ENCODE measurements at places on chromosomes 3 and 15.

GRCh38 chr3:43455233-43455632 is 166.6 kb downstream of the ANO10 start:
- no peak for DNase-seq

DNA sequence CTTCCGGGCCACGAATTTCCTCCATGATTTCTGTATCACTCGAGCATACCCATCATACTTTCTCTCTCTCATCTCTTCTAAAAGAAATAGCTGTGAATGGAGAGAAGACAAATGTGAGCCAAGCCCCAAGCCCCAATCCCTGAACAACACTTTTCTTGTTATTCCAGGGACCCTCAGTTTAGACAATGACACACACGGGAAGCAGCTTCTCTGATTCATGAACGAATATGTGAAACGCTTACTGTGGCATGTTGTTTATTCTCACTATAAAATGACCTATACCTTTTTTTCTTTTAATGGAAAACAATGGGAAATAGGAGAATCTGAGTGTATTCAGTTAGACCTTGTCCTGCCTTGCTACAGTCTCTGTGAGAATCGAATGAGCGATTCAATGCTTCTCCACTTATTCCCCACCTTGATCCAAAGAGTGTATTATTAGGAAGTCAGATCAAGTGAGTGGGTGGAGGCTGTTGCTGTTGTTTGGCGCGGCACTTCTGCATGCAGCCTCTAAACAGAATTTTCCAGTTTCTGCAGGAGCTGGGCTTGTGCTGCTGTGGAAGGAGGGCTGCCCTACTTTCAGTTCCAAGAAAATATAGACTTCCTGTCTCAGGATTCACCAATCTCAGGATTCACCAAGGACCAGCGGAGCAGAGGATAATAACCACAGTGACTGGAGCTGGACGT is 32.4 kb upstream of the LDHAL6B start:
- DNase-seq = no peak

DNA sequence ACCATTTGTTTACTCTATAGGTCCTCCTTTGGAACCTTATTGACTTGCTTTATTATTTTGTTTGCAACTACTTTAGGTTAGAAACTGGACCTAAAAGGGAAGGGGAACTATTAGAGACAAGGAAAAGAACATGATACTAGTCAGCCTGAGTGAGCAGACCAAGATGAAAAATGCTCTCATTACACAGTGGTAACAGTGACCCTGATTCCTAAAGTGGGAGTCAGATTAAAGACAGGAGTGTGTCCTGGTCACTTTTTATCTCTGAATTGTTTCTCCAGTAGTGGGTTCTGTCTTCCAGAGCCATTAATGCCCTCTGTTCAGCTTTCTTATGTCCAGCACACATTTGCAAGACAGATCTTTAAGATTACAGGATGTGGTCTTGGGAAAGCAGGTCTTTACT is 124.1 kb downstream of the TMEM108 start:
- no peak for DNase-seq

DNA sequence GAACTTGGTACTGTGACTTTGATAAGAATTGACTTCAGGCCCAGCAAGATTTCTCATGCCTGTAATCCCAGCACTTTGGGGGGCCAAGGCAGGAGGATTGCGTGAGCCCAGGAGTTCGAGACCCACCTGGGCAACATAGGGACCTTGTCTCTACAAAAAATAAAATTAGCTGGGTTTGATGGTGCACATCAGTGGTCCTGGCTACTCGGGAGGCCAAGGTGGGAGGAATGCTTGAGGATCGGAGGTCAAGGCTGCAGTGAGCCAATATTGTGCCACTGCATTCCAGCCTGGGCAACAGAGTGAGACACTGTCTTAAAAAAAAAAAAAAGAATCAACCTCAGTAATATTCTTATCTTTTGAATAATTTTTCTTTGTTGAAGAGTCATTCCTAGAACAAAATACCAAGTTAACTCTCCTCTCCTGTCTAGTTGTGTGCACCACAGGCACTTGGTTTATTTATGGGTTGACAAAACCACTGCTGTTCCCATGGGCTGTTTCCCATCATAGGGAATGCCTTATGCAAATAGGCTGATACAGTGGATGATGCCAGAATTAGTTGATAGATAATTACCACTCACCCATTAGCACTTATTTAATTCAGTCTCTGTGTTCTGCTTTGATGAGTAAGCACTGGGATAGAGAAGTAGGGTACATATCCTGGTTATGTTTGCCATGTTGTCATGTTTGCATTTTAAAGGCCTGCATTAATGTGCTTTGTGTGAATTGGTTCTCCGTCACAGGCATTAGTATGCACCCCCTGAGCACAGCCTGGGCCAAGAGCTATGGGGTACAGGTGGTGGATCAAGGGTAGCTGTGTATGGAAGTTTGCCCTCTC is 32.9 kb downstream of the TRAK1 start:
- no peak for DNase-seq

GRCh38 chr15:65517866-65518207 is 348 bp upstream of the DPP8 start:
- DNase-seq = no peak

GRCh38 chr15:25776071-25776746 is 86.9 kb downstream of the ATP10A start:
- DNase-seq = no peak

GRCh38 chr3:128322030-128323022 is 144.4 kb downstream of the DNAJB8 start:
- DNase-seq = peak; percentile 14

GRCh38 chr3:11928381-11928780 is 75.8 kb upstream of the SYN2 start:
- DNase-seq = no peak

GRCh38 chr15:74889390-74889882 is 406 bp upstream of the MPI start:
- DNase-seq = no peak

GRCh38 chr3:79568938-79569337 is 198.9 kb downstream of the ROBO1 start:
- no peak for DNase-seq

DNA sequence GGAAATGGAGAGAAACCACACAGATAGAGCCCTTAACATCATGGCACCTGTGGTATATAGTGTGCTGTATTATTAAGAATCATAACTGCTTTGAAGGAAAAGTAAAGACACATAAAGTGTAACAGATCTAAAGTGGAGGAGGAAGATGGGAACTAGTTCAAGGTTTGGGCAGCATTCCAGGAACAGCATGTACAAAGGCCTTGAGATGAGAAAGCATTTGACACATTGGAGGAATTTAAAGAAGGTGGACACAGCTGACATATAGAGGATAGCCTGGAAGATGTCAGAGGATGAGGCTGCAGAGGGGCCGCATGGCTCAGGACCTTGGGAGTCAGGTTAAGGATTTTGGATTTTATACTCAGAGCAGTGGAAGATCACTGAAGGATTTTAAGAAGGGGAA is 39.0 kb downstream of the LRTM1 start:
- DNase-seq = no peak

GRCh38 chr15:39834256-39834655 is 51.6 kb upstream of the FSIP1 start:
- DNase-seq = no peak

DNA sequence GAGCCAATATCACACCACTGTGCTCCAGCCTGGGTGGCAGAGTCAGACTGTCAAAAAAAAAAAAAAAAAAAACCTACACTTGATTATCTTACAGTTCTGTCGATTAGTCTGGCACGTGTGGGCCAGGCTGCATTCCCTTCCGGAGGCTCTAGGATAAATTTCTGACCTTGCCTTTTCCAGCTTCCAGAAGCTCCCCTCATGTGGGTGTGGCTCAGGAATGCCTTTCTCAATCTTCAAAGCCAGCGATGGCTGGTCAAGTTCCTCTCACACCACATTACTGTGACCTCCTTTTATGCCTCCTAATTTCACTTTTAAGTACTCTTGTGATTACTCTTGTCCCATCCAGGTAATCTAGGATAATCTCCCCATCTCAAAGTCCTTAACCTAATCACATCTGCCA is 58.2 kb upstream of the DUT start:
- no peak for DNase-seq

DNA sequence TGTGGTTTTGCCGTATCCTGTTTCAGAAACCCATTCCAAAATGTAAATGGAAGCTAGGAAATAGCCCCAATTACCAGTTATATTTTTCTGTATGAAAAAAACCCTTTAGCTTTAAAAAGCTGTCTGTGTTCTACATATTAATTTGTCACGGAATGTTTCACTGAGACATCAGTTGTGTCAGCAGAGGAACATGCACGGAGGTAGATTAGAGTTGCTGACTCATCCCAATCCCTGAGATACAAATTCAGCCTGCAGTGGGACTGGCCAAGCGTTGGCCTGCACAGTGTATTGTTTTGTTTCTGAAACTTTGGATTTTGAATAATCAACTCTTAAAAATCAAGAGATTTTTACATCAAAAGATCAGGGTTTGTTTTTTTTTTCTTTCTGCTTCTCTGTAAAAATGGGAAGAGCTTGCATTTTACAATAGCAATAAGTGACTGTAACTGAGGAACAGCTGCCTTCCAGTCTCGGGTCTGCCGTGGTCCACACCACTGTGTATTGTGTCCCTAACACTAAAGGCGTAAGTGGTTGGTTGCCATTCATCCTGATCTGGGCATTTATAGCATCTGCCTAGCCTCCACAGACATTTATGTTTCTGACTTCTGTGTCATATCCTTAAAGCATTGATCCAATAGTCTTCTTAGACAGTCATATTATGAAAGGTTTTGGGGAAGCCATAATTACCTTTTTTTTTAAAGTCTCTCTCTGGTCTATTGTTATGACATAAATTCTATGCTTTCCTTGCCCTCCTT is 218.1 kb downstream of the ADAMTSL3 start:
- DNase-seq = no peak

DNA sequence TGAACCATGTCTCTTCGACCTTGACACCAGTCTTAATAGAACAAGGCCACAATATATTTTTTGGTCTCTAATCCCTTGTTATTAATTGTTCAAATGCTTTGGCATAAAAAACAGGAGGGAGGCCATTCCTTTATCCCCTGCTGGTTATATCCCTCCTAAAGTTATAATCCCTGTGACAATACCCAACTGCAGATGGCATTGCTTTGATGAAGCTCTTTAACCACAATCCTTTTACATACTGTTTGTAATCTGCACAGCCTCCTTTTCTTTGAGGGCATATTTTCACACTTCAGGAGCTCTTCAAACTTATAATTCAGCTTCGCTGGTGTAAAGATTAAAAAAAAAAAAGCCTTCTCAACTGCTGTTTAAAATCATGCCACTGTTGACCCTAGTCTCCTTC is 919.0 kb downstream of the EPHA3 start:
- no peak for DNase-seq

DNA sequence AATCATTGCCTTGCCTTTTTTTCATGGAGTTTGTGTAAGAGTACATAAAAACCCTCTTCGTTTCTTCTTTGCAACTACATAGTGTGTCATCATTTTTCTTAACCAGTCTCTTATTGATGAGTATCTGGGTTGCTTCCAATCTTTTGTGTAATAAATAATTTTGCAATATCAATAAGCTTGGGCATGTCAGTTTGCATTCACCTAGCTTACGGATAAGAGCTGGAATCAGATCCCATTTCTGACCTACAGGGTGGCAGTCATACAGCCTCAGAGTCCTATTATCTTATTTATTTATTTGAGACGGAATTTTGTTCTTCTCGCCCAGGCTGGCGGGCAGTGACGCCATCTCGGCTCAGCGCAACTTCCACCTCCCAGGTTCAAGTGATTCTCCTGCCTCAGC is 18.3 kb downstream of the ANP32A start:
- DNase-seq = no peak

DNA sequence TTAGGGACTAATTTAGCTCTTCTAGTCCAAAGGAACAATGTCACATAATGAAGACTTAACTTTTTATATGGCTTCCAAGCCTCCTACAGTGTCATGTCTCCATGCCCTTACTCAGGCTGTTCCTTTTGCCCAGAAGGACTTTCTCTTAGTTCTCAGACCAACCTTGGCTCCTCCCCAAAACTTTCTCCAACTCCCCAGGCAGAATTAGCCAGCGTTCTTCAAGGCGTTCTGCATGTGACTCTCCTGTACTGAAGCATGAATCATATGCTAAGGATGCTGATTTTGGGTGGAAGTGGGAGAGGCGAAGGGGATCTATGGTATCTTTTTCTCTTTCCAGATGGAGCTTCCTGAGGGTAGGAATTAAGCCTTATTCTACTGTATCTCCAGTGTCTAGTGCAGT is 335.1 kb upstream of the ICE2 start:
- DNase-seq = no peak

DNA sequence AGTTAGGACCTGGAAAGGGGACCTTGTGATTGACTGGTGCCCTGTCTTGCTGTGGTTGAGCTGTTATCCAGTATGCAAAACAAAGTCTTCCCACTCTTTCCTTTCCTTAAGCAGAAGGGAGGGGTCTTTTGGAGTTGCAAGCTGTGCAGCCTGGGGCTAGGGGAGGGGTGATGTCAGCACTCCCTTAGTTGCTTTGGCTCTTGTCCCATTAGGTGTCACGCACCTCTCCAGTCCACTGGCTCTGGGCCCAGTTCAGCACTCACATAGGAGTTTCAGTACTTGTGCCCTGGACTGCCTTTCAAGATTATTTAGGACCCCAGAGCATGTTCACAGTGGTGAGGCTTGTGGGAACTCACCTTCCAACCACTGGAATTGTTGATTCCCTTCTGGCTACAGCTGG is 238.5 kb downstream of the DOCK3 start:
- DNase-seq = no peak

- no peak for DNase-seq
Measured at GRCh38 chr3:11913316-11913715, 66.6 kb upstream of the TAMM41 start.

DNA sequence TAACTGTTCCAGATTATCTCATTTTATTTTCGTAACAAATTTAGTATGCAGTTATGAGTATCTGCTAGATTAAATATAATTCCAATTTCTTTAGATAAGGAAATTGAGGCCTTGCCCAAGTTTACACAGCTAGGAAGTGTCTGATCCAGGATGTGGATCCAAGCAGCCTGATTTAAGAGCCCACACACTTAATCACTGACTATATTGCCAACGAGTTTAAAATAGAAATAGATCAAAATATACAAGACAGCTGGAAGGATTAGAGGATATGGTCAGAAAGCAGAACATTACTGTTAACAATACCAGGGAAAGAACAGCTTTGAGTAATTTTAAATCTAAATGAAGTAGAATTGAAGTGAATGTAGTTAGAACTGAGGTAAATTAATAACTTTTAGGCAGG is 215.2 kb downstream of the C3orf38 start:
- DNase-seq = peak; percentile 7

GRCh38 chr15:40764629-40765103 is 798 bp downstream of the GCHFR start:
- no peak for DNase-seq

Measured in muscle of back (tissue), 13 donors.